ENCODE measurements at places on chromosomes 7 and 10.
A peak's percentile ranks its signal among the peaks of the same experiment; 100 is the strongest.

DNA sequence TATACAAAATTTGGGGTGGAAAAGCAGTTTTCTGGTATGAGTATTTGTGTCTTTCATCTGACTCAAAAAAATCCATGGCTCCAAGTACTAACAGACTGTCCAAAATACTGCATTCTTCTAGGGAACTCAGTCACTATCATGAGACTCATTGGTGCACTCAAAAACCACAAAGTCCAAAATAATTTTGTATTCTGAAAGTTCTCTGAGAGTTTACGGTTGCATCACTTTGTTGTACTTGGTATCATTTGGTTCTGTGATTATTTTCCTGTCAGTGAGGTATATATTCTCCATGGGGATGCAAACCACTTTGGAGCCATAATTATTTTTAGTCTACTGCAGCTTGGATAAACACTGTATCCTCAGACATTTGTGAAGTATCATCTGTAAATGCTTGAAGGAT, 28.0 kb upstream of the CABCOCO1 start:
- DNase-seq, result no peak

DNA sequence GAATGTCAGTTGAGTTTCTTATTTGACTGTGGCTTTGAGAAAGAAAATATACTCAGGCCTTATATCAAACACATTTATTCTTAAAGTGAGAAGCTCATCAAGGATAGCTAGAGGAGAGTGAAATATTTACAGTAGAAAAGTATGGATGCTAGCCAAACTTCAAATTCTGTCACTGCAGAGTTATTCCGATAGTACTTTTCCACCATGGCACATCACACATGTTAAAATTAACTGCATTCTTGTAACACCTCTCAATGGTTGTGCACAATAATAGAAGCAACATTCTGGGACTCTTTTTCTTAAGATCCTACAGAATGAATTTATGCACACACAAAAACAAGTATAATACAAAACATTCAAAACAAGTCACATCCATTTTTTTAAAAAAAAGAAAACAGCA, 4.5 kb downstream of the PPP1R3C start:
- DNase-seq, result no peak

GRCh38 chr10:6580279-6581029, 378 bp upstream of the PRKCQ start:
- peak; percentile 83 for DNase-seq

GRCh38 chr7:46191776-46192175, 270.7 kb upstream of the IGFBP3 start:
- no peak for DNase-seq

DNA sequence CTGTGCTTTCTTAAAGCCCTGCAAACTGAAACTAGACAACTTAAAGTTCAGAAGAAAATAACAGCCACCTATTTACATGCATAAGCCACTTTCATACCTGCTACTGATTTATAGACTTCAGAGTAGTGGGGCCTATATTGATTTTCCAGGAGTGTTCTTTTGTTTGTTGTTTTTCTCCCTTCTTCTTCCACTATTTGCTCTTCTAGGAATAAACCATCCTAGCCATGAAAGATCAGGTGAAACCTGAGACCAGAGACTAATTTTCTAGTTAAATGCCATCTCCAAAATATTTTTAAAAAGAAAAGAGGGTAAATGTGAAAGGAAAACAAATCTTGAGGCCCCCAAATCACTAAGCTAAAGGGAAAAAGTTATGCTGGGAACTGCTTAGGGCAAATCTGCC, 72.4 kb upstream of the C1GALT1 start:
- no peak for DNase-seq

- no peak for DNase-seq
These were observed 118.9 kb downstream of the CFAP58 start for GRCh38 chr10:104472505-104472904.

GRCh38 chr7:139680676-139681462, 96.9 kb downstream of the HIPK2 start:
- DNase-seq, result peak; percentile 97

DNA sequence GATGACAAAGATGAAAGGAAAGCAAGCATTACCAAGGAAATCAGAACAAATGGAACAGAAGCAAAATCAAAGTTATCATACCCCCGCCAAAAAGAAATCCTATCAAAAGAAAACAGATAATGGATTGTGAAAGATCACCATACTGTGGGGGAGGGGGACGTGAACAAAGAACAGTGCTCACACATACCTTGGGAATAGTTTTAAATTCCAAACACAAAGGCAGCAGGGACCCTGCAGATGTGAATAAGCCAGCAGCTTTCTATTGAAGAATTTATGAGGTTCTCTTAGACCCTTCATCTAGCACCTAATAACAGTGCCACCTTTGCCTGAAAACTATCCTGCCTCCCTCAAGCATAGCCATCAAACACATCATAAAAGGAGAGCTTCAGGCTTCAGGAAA, 94.0 kb downstream of the AKR1D1 start:
- DNase-seq, result no peak

DNA sequence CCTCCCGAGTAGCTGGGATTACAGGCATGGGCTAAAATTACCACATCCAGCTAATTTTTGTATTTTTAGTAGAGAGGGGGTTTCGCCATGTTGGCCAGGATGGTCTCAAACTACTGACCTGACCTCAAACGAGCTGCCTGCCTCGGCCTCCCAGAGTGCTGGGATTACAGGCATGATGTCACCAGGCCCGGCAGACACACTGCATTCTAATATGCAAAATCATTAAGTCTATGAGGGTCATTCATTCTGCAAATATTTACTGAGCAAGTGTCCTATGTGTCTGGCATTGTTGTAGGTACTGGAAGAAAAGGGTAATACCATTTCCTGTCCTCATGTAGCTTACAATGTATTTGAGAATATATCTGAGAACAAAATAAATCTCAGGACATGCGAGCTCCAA, 2.7 kb downstream of the PUS7 start:
- DNase-seq, result no peak

- peak; percentile 7 for DNase-seq
These were observed 765 bp downstream of the SLC25A40 start for GRCh38 chr7:87875151-87876039.

DNA sequence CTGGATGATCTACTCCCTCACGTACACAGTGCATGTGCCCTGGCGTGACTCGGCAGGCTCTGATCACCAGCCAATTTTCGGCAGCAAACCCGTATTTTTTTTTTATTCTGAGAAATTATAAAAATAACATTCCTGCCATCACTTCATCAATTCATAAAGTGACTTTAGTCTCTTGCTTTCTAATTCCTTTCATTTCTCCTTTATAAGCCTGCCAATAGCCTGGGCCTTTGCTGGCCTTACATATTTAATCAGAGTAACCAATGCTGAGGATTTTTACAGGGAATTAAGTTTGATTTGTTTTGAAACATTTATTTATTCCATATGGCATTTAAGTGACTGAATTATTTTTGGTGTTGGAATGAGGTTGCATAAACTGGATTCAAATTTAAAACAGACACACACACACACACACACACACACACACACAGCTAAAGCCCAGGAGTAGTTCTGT, 140.8 kb downstream of the ETV1 start:
- DNase-seq, result no peak

DNA sequence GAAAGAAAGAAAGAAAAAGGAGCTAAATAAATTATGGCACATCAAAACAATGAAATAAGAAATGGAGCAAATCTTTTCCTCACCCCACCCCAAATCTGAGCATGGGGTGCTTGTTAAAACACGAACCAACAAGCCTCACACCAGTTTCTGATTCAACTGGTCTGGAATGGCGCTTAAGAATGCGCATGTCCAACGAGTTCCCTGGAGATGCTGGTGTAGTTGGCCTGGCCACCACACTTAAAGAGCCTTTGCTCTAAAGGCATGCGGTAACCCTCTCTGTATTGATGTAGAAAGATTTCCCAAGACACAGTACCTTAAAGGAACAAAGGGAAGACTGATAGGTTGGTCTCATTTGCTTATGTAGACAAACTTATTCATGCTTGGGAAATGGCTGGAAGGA, 49.1 kb upstream of the STEAP1B start:
- no peak for DNase-seq

DNA sequence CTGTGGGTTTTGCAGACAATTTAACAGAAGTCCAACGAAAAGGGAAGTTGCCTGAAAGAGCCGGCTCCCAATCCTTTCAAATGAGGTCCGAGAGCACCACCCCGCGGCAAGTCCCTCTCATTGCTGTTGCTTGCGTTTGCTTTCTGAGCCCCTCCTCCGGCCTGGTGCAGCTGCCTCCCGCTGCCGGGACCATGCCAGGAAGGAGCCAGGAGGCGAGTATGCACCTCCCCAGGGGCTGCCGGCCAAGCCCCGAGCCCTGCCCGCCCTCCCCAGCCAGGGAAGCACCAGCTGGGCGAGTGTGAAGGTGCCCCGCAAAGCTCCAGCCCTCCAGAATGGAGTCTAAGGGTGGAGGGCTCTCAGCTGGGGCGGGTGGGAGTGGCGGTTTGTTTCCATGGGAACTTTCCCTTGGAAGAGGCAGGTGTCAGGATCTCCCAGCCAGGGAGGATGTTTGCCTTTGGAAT, 25.8 kb upstream of the PPP2R2D start:
- peak; percentile 65 for DNase-seq

DNA sequence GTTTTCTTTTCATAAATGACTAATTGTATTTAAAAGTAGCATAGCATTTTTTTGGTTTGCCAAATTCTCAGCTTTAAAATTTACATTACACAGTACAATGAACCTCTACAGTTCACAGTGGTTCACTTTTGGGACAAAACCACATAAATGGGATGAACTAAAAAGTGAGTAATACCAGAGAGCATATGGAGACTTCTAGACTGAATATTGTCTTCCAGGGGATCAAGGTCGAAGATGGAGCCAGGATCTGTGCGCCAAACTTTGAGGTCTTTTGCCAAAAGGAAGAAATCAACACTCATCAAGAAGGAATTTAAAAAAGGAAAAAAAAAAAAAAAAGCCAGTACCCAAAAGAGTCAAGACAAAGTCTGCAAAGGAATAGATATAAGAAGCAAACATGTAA, 87.5 kb downstream of the NEBL start:
- DNase-seq, result no peak

- no peak for DNase-seq
These were observed 2.5 kb upstream of the VGF start for GRCh38 chr7:101167645-101168411.

DNA sequence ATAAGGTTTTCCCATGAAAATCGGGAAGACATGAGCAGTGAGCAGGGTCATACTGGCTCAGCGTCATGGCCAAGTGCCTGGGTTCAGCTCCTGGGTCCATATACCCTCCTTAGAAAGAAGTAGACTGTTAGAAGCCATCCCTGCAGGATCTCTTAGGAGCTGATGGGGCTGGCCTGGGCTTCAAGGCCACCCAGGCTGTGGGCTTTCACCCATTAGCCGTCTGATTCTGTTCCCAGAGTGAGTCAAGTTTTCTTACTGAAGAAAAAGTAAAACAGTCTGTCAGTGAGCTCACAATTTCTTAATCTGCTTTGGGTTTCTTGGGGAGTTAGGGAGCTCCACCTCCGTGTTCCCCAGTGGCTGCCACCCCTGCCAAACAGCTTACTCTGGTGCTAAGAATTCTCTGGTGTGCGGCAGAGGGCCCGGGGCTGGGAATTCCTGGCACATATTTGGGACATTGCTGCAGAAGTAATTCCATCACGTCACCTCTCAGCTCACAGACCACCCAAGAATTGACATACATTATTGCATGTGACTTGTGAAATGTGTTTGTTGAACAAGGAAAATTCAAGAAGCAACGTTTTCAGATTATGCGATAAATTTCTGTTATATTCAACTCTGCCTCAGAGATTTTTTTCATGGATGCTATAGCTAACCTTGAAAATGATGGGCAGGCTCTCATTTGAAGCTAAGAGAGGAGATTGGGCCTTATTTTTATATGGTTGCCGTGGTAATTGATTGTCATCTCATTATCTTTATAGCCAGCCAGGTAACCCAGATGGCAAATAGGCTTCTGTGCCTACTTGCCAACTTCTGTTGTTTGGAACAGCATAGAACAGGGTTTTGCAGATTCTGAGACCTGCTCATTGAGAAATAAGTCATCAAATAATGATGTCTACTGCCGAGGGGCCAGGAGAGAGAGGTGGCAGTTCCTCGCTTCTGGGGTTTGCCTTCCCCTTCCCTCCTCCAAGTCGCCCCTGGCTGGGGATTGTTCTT, 166.4 kb downstream of the CHN2 start:
- DNase-seq, result no peak

GRCh38 chr7:2924866-2925840, 81.0 kb upstream of the GNA12 start:
- no peak for DNase-seq

GRCh38 chr7:108358553-108358952, 97.7 kb downstream of the NRCAM start:
- DNase-seq, result no peak

DNA sequence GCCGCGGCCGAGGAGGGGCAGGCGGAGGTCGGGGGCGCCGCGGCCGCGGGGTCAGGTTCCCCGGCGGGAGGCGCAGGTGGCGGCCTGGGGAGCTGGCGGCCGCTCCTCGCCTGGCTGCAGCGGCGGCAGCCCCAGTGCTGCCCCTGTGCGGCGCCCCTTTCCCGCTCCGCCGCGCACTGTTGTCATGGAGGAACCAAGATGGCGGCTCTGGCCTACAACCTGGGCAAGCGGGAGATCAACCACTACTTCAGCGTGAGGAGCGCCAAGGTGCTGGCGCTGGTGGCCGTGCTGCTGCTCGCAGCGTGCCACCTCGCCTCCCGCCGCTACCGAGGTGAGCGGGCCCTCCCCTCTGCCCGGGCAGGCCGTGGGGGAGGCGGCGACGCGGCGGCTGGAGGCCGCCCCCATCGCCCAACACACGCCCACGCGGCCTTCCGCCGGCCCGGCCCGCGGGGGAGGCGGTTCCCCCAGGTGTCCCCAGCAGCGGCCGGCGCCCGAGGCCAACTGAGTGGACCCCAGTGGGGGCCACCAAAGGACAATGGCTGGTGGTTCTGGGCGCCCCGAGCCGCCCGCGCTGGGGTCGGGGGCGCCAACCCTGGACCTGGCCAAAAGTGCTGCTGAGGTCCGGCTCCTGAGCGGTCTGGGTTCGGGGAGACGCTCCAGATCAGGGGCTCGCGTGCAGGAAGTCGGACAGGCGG, 425 bp downstream of the CASD1 start:
- peak; percentile 65 for DNase-seq

GRCh38 chr10:97948822-97949221, 81.6 kb downstream of the CRTAC1 start:
- DNase-seq, result no peak

GRCh38 chr7:136146925-136147324, 169.8 kb upstream of the MTPN start:
- DNase-seq, result no peak

GRCh38 chr7:110539216-110539615, 551.7 kb upstream of the LRRN3 start:
- no peak for DNase-seq

DNA sequence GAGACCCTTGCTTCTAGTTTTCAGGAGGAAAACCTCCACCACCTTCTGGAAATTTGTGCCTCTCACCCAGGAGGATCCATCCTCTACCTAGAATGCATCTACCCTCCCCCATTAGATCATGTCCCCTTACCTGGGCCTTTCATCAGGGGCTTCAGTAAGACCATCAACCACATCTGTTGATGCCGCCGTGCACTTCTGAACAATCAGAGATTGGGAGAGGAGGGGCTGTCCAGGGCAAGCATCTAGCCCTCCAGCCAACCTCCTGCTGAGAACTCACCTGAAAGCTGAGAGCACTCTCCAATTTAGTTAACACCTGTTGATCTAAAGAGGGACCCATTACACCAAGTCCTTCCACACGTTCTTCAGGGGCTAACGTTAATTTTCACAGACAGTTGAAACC, 57.6 kb upstream of the PIK3CG start:
- DNase-seq, result no peak

Data from activated CD4-positive, alpha-beta T cell treated with anti-CD3 and anti-CD28 coated beads, Interleukin-2, Interleukin-4, amounts not matched to agents 100 ng/mL and 50 ng/mL, durations not matched to agents 16 hours and 8 hours (primary cell).